ENCODE measurements at places on chromosomes 12 and 14. TPM values are rescaled to one million over a fixed set of nuclear protein-coding genes. Genes with fewer than 3 reads are reported as not detected.

- DNase-seq = no peak
Observed at GRCh38 chr12:130104571-130105106, 57.6 kb upstream of the FZD10 start.

GRCh38 chr14:62269204-62269603 is 507.0 kb downstream of the SNAPC1 start:
- DNase-seq = peak; percentile 66

GRCh38 chr12:56193025-56193578 is 3.8 kb upstream of the SMARCC2 start:
- peak; percentile 67 for DNase-seq

The KRT6C gene
- 8.7 TPM for total RNA-seq

DNA sequence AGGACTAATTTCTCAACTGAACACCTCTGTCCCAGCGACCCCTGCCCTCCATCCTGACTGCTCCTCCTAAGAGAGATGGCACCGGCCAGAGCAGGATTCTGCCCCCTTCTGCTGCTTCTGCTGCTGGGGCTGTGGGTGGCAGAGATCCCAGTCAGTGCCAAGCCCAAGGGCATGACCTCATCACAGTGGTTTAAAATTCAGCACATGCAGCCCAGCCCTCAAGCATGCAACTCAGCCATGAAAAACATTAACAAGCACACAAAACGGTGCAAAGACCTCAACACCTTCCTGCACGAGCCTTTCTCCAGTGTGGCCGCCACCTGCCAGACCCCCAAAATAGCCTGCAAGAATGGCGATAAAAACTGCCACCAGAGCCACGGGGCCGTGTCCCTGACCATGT is 756 bp downstream of the RNASE7 start:
- DNase-seq = no peak

- DNase-seq = no peak
Observed at GRCh38 chr14:88463318-88463717, 77.9 kb downstream of the SPATA7 start.

DNA sequence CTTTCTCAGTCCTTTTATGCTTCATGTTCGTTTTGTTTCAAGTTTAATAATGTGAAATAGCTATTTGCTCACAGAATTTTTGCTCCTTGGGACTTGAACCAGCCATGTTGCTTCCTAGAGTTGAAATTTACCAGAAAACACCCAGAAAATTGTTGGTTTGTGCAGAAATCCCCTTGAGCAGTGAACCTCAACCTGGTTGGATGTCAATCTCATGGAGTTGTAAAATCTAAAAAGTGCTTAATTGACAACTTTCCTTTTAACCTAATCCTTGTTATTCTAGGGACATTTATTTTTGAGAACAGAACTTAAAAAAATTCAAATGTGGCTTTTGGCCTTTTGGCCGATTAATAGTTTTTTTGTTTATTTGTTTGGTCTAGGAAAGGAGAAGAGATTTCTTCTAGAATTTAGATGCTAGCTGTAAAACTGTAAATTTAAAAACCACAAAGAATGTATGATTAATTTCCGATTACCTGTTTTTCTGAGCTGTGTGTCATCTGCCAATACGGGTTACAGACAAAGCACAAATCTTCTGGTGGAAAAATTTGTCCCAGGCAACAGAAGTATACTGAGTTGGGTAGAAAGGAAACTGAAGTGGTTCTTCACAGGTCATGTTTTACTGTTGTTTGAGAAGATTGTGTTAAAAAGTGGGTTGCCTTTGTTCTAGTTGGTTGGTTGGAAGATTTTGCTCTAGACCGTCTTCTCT is 154.4 kb downstream of the FUT8 start:
- peak; percentile 23 for DNase-seq

DNA sequence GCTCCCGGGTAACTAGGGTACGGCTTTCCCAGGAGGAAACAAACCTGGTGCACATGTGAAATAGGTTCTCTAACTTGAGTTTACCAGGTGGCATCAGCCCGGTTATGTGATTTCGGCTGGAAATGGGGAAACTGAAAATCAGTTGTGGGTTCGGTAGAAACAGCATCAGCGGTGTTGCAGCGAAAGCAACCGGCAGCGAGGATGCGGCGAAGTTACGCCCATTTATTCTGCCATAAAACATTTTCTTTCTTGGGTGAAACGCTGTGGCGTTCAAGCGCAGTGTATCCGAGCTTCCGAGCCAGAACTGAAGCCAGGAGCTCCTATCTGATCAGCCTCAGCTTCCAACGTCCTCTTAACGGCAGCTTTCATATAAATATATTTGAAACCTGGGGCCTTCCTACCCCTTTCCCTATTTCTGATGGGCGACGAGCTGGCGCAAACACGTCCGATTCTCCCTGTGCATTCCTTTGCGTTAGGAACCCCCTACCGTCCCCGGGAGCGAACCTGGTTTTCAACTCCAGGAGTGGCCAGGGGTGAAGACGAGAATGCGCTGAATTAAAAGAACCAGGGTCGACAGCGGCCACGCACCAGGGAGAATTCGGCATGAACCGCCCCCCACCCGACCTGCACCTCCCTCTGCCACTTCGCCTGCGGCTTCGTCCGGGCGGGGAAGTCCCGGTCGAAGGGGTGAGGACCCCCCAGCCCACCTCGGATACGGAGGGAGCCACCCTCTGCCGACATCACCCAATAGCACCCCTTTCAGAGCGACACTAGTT is 1.6 kb downstream of the DPF3 start:
- peak; percentile 58 for DNase-seq

- DNase-seq = no peak
Observed at GRCh38 chr12:123853396-123854070, 91.4 kb downstream of the DNAH10 start.

DNA sequence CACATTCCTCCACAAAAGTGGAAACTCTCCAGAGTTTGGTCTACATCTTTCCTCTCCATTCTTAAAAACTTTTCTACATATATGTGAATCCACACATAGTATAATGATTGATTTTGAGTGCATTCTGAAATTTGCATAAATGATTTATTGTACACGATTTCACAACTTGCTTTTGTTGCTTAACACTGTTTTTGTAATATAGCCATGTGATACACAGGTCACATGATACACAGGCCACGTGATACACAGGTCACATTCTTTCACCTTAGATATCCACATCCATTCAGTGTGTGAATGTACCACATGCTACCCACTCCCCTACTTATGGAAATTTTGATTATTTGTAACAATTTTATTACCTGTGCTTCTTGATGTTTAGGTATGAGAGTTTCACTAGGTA is 319.1 kb downstream of the ZFP36L1 start:
- no peak for DNase-seq

- DNase-seq = no peak
Observed at GRCh38 chr12:39297891-39298290, 145.0 kb downstream of the KIF21A start.

The CCT2 gene
- 167 TPM for total RNA-seq

The PMEL gene
- 0.75 TPM for total RNA-seq

GRCh38 chr12:64675795-64676194 is 65.5 kb downstream of the RASSF3 start:
- DNase-seq = peak; percentile 45

- DNase-seq = no peak
Observed at GRCh38 chr12:51910168-51910567, 2.9 kb downstream of the ACVRL1 start.

DNA sequence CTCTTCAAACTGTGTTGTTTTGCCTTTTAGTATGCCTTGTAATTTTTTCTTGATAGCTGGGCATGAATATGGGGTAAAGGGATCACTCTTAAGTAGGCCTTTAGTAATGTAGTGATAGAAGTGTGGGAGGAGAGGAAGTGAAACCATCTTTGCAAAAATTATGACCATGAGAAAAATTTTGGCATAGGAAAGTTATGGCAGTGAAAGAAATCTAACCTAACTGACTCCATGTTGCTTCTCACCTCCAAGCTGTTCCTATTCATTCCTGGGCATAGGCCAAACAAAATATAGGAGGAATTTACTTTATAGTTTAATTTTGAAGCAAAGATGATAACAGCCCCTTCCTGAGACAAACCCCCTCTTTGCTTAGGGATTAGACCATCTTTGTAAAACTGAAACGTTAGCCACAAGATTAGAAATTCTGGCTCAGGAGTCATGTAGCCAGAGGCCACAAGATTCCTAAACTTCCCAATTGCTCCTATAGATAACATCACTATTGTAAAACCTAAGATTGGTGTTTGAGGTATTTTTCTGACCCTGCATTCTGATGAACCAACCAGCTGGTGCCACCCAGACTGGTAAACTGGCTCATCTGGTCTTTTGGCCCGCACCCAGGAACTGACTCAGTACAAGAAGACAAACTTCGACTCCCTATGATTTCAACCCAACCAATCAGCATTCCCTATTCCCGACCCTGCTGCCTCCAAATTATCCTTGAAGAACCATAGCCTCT is 45.8 kb downstream of the CRADD start:
- peak; percentile 90 for DNase-seq

GRCh38 chr12:46535907-46536306 is 163.3 kb upstream of the SLC38A2 start:
- DNase-seq = no peak

Measured in mammary epithelial cell (primary cell).